ENCODE measurements at places on chromosomes 5 and 9.

DNA sequence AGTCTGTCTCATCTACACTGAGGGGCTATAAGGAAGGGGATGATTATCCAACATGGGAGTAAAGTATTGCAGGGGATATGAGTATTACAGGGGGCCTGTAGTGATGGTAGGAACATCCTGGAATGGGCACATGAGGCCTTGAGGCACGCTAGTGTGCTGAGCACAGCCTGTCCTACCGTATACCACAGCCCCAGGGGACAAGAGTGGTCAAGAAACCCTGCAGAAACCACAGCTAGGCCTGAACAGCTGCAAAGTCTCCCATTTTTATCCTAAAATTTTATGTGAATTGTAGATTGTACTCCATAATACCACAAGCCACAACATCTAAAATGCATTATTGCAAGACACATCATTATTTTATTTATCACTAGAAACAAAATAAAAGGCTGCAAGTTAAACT, 136.3 kb upstream of the ASTN2 start:
- no peak for DNase-seq

- DNase-seq = no peak
These were observed 15.2 kb downstream of the ERP44 start for GRCh38 chr9:100083448-100084127.

GRCh38 chr9:3906437-3907213, 380.8 kb upstream of the RFX3 start:
- no peak for DNase-seq

DNA sequence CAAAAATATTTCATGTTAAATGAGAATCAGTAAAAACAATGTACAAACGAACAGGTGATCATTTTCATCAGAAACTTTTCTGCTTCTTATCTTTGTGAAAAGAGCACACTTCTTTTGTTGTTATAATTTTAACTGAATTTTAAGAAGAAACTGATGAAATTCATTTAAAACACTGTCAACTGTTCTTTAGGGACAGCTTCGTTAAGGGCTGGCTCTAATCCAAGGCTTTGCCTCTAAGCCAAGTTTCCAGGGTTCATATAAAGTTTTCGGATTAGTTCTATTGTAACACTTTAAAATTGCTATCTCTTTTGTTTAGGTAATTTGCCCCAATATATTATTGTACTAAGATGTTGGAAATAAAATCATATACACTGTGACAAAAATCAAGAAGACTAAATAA, 559.2 kb downstream of the TUSC1 start:
- no peak for DNase-seq

DNA sequence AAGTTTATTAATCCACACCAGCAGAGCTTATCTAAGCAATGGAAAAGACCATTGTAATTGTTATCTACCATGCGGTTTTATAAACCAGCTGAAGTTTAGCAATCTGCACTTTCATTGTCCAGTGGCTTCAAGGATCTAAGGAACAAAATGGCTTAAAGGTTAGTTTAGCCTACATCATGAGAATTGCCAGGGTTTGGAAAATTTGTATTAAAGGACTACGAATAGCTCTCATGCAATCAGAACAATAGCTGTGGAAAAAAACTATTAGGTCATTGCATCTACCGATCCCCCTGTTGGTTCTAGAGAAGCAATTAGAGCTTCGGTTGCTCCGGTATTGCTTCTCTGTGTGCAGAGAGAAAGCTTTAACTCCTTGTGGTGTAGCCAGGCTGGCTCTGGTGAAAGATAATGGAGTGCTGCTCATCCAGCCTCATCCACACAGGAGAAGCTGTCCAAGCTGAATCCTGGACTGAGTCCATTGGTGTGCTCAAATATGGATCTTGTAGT, 86.3 kb upstream of the SLC12A2 start:
- no peak for DNase-seq

DNA sequence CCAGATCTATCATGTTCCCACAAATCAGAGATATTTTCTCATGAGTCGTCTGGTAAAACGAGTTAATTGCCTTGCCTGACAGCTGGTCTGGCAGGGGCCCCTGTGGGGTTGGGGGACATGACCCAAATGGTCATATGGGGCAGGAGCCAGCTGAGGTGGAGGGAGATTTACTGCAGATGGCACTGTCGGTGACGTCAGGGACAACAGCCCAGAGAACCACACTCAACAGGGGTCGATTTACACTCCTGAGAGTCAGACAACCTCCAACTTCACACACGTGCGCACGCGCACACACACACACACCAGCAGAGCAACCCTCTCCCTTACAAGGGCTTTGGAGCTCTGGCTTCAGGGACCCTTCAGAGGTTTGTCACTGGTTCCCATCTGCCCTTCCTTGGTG, 23.4 kb upstream of the GABRP start:
- no peak for DNase-seq

DNA sequence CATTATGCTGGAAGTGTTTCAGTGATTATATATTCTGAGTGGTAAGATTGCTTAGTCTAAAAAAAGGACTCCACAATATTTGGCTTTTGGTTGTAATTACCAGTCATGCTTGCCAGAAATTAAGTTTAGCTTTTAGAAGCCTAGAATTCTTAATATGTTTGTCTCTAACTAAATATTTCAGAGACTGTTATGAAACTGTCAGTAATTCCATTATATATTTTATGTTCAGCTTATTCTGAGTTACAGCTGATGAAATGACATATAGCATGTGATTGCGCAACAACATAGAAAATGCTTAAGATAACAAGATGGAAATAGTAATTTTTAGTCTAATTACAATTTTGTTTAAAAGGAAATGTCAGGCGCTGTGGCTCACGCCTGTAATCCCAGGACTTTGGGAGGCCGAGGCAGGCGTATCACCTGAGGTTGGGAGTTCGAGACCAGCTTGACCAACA, 44.2 kb downstream of the KIAA1958 start:
- DNase-seq = no peak

DNA sequence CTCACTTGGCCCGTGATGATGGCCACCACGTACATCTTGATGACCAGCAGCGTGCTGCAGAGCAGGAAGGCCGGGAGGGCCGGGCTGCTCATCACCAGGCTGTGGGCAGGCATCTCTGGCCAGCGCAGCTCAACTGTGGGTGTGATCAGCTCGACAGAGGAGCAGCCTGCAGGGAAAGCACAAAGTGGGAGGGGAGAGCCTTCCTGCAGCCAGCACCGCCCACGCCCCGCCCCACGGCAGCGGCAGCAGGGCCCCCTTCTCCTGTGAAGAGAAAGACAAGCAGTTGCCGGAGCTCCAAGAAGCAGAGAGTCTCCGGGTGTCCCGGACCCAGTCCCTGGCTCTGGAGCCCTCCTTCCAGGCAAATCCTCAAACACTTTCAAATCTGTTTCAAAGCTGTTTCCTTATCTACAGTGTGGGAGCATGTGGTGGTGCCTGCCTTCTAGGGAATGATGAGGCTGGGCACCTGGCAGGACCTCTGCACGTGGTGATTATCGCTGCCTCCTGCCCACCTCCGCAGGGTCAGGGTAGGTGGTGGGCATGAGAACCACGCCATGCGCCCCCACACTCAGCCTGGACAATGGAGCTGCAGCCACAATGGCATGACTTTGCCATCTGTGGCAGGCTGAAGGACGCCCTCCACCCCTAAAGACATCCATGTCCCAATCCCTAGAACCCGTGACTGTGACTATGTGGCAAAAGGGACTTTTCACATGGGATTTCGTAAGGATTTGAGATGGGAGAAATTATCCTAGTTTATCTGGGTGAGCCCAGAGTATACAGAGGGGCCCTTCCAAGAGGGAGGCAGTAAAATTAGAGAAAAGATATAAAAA, at the start of gene PTGES:
PTGES (minus strand) TSS at position 143 of the 830 bp plus-strand sequence; CDS start at position 113, 30 bp downstream.
- DNase-seq = peak; percentile 76

DNA sequence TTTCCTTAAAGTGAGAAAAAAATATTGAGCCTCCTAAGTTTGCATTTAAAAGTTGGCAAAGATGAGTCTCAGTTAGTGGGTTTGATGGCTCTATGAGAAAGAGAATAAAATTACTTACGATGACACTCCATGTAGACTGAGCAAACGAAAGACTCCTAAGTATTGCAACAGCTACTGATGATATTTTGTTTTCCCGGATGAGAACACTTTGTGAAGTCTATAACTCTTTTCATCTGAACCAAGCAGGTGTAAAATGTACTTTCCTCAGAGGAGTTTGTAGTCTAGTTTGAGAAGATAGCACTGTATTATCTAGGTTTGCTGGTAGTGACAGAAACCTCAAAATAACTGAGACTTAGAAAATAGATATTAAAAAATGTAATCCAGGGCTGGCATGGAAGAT, 1.7 kb upstream of the ITK start:
- DNase-seq = no peak
